Renal cortex interstitium (tissue), 15 donors: ENCODE measurements at places on chromosomes 5 and 9. TPM values are rescaled to one million over a fixed set of nuclear protein-coding genes. Genes with fewer than 3 reads are reported as not detected.

DNA sequence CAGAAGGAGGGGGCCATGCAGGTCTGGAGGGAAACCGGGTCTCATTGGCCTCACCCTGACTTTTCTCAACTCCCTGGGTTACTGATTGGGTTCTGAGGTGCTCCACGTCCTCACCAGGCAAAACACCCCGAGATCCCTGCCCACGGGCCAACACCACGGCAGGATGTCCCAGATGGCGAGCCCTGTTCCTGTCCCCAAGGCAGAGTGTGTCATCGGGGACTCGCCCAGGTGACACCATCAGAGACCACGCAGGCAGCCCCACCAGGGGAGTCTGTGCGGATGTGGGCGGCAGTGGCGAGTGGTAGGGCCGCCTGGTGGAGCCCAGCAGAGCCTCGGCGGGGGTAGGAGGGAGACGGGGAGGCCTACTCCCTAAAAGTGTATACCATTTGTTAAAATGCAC, 59.0 kb upstream of the UBAC1 start:
- DNase-seq = no peak

Gene FAM170A
- 0.15 TPM for polyA plus RNA-seq

Gene RABL6
- 79.6 TPM for polyA plus RNA-seq

DNA sequence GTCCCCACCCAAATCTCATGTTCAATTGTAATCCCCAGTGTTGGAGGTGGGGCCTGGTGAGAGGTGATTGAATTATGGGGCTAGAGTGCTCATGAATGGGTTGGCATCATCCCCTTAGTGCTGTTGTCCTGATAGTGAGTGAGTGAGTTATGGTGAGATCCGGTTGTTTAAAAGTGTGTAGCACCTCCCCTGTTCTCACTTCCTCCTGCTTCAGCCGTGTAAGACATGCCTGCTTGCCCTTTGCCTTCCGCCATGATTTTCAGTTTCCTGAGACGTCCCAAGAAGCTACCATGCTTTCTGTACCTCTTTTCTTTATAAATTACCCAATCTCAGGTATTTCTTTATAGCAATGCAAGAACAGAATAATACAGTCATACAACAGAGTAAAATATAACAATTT, 742 bp upstream of the LECT2 start:
- no peak for DNase-seq

Gene DBH
- polyA plus RNA-seq = 1.6 TPM
